HEK293T (cell line): ENCODE measurements at places on chromosomes 4 and X.

DNA sequence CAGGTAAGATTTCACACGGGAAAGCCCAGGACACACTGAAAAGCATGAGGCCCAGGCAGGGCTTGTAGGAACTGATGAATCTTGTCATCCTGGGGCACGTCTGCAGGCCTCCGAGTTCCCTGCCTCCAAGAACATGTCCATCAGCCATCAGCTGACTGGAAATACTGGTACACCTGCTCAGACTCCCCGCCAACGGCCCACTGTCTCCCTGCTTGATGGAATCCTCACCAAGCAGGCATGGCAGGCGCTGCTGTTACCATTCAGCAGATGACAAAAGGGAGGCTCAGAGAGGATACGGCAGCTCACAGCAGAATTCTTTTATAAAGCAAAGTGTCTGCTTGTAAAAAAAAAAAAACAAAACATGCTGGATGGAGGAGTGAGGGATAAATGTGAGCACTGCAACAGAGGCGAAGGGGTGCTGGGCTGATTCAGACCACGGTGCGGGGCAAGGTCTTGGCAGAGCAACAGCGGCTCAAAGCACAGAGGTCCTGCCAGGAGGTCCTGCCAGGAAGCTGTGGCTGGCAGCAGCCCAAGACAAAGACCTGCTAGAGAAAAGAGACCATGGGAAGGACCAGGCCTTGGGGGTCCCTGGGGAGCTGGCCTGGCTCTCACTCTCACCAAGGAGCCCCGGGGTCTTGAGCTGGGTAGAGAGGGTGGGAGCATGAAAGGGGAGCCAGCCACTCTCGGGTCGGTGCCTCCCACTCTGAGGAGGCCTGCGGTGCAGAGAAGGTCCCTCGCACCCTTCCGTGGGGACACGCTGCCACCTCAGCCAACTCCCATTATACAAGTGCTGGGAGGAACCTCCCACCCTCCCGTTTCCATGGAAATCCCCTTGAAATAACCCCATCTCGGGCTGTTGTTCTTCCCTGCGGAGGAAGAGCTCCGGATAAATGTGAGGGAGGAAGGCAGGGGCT is 25.6 kb downstream of the PPP2R2C start:
- no peak for DNase-seq

DNA sequence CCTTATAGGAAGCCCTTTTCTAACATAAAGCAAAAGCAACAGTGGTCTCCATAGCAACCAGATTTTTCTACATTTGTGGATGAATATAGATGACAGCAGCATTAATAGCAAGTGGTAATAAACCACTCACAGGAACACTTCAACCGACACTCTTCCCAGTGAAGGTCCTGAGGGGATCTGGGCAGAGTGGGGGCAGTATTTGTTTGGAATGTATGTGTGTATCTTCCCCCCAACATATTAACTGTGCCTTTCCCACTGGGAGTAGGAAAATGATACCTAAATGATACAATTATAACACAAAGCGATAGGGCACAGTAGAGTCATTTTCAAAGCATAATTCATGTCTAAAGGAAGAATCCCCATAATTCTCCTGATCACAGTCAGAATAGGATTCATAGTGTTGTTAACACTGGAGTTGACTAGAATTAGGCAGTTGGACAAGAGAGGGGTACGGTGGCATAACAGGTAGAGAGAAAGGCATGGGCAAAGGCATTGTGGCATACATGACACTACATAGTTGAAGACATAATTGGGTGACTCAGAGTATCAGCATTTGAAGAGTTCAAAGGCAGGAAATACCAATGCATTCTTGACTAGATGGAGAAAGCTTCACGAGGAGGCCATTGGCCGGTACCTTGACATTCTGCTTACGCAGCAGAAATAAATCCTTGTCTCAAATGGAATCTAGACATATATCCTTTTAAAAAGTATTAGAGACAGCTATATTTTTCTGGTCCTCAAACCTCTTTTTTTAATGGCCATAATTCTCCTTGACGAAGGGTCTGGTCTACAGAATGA is 15.2 kb downstream of the CAPN6 start:
- DNase-seq: no peak

DNA sequence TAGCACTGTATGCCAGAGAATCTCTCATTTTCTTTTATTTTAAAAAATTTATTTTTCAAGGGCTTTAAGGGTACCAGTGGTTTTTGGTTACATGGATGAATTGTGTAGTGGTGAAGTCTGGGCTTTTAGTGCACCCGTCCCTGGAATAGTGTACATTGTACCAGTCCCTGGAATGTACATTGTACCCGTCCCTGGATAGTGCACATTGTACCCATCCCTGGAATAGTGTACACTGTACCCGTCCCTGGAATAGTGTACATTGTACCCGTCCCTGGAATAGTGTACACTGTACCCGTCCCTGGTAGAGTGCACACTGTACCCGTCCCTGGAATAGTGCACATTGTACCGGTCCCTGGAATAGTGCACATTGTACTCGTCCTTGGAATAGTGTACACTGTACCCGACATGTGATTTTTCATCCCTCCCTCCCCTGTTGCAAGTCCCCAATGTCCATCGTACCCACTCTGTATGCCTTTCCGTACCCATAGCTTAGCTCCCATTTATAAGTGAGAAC is 56.1 kb upstream of the HELT start:
- DNase-seq: no peak

DNA sequence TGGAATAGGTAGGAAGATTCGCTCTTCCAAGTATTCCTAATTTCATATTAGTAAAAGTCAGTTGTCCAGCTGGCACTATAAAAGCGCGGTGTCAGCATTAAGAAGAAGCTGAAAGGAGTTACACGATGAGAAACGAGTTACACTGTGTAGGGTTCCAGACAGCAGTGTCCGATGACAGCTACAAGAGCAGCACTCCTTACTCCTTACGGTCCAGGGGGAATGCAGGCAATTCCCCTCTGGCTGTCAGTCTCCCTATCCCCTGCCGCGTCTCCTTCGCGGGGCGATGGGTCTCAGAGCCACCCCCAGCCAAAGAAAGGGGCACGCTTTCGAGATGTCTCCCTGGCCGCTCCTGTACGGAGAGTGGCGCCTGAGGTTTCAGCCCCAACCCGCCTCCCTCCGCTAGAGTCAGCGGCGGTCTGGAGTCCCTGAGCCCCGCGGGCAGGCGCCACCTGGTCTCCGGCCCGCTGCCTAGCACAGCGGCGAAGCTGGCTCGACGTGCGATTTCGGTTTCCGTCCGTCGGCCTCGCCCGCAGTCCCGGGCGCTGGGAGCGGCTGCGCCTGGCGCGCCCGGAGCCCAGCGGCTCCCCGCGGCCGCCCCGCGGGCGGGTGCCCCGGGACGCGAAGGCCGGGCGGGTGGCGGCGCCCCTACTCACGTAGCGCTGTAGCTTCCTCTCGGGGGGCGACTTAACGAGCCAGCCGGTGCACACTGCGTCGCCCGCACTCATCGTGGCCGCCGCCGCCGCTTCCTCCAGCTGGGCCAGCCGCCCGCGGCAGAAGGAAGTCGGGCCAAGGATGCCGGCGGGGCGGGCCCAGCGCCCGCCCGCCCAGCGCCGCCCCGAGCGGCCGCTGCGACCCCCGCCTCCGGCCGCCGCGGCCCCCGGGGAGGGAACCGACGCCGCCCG is at the start of gene GAB3:
Gene GAB3, minus strand, starts transcription at position 777 of the 902 bp plus-strand sequence. Its CDS starts 52 bp downstream, at position 725.
- DNase-seq: peak; percentile 46

DNA sequence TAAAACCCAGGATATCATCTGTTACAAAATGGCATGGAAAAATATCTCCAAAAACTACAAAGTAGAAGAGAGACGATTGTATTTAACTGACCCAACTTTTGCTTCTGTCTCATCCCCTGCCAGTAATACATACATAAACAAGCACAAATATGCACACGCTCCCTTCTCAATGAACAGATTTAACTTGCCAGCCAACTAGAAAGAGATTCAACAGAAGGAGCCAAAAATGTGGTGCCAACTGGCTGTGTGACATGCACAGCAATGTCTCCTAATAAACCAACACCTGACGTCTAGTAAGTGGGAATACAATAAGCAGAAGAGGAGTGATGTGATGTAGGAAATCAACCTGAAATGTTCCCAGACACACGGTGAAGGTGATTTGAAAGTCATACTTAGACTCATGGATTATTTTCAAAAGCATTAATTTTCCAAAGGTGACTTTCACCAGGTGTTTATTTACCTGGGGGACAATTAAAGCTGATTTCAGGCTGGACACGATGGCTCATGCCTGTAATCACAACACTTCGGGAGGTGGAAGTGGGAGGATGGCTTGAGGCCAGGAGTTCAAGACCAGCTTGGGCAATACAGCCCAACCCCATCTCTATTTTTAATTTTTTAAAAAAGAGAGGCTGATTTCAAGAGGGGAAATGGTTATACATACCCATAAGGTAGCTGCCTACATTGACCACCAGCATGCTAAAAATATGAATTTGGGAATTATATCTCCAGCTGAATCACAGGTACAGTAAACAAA is 33.7 kb downstream of the SH3RF1 start:
- no peak for DNase-seq
